ENCODE measurements at places on chromosomes 11 and 22.

DNA sequence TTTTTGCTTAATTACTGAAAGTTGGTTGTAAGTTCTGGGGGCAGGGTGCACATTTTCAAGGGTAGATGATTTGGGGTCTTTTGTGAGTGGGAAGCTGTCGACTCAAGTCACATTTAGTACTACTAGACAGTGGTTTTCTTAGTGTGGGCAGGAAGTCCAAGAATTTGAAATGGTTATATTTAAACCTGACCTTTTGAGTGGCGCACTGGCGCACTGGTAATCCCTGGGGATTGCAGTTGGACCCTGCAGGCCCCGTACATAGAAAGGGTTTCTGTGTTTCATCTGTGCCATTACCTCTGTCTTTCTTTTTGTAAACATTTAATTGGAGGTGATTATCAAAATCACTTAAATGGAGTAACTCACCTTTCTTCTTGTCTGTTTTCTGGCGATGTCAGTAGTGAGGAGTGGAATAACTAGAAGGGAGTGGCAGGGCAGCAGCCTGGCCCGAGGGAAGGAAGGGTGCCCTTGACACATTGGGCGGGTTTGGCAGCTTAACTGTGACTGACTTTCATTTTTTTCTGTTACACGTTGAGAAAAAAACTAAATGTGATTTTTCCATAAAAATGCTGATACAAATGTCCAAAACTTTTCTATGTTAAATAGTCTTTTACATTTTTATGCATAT lies 101.8 kb upstream of the GAL start:
- no peak for DNase-seq

DNA sequence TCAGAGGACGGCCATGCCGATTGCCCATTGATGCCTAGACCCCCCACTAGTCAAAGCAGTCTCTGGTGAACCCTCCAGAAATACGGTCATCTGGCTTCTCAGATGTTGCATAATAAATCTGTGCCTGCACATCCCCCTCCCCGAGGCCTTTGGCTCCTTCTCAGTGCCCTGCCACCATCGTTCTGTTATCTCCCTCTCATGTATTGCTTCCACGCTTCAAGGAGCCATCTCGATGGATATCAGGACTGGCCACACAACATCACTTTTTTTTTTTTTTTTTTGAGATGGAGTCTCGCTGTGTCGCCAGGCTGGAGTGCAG lies 1.6 kb upstream of the RRP7A start:
- DNase-seq: no peak

DNA sequence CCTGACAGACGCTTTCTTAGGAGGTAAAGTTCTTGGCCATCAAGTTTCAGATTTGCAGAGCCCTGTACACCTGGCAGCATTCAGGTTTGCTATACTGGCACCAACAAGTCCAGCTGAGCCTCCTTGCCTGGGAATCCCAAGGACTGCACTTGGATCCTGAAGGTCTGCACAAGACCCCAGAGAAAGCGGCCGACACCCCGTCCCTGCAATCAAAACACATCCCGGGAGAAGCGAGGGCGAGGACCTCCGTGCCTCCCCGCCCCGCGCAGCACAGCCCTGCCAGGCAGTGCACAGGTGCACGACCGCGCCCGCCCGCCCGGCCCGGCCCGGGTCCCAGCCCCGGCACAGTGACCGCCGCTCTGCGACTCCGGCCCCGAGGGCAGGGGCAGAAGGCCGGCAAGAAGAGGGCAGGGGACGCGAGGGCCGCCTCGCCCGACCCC lies 559 bp downstream of the MRTFA start:
- no peak for DNase-seq

- no peak for DNase-seq
Observed at GRCh38 chr11:10080138-10080537, 213.9 kb downstream of the SBF2 start.

DNA sequence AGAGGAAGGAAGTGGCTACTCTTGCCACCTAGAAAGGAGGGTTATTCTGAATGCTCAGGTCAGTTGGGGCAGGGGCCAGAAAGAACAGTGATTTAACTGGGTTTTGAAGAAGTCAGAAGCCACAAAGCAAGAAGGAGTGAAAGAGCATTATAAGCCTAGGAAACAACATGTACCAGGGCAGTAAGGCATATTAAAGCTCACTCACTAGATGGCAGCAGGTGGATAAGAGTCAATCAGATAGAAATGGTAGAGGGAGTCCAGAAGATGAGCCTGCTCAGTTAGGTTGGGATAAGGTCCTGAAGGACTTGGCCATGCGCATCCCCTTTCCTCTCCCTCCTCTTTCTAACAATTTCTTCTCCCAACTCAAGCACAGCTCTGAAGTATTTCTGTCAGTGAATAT lies 22.0 kb upstream of the PATE1 start:
- no peak for DNase-seq

- DNase-seq: no peak
Observed at GRCh38 chr11:15091625-15092024, 18.2 kb downstream of the CALCB start.

DNA sequence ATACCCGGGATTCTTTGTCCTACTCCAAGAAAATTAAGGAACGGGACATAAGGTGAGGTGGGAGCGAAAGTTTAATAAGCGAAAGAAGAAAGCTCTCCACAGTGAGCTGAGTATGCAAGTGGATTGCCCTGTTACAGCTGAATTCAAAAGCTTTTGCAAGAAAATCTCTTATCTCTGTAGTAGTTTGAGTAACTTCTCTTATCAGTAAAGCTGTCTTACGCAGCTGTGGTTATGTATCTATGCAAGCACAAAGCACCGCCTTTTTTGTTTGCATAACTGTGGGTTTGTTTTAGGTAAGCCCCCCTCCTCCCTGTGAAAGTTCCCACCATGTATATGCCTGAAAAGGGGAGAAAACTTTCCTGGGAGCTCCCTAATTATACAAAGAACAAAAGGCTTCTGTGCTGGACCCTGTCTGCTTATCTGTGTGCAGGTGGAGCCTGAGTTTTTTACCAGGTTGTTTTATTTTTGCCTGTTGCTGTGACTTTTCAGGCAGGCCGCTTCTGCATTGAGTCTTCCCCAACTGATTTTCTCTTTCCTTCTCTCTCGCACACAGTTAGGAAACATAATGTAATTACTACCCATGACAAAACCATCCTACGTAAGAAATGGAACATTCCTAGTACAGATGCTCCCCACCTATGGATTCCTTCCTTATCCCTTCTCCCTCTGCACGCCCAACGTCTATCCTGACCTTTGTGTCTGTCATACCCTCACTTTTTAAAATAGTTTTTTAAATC lies 837 bp upstream of the PLAAT5 start:
- DNase-seq: no peak

DNA sequence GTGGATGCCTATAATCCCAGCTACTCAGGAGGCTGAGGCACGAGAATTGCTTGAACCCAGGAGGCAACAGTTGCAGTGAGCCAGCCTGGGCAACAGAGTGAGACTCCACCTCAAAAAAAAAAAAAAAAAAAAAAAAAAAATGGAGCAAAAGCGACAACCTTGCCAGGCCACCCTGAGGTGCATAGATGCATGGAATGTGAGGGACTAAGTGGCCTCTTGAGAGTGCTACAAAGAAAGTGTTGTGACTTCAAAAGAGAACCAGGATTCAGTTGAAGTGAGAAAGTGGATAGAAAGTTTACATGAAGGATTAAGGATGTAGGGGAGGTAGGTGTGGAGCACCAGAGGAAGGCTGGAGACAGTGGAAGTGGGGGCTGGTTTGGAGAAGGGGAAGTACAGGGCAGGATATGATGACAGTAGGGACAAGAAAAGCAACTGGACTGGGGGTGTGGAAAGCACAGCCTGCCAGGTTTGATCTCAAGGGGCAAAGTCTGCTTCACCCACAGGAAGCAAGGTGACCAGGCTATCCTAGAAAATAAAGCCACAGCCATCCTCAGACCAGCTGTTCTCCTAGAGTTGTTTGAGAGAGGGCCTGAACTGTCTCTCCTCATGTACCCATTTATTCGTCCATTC lies 36.0 kb upstream of the OLFML1 start:
- DNase-seq: no peak

DNA sequence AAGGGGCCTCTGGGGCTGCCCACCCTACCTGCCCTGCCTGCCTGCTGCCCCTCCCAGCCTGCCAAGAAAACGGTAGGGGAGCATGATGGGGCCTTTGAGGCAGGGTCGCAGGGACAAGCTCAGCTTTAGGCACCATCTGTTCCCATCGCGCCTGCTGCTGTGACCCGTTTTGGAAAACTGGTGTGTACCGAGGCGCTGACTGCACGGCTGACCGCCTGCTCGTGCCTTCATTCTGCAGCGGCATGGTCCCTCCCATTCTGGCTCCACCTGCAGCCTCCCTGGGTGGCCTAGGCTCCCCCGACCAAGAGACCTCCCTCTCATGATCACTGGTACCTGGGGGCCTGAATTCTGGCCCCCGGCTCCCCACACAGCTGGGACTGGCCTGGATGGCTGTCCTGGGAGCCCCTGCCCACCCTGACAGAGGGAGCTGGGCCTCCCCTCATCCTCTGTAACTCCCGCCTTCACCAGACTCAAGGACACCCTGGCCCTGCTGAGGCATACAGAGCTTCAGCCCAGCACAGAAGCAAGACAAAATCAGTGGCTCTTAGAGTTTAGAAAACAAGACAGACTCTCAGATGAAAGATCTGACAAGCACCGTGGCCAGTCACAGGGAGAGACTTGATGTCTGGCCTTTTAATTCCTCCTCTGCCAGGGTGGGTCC lies 6.5 kb upstream of the MYRF start:
- no peak for DNase-seq

GRCh38 chr22:45587638-45588505 lies 83.8 kb upstream of the ATXN10 start:
- no peak for DNase-seq

DNA sequence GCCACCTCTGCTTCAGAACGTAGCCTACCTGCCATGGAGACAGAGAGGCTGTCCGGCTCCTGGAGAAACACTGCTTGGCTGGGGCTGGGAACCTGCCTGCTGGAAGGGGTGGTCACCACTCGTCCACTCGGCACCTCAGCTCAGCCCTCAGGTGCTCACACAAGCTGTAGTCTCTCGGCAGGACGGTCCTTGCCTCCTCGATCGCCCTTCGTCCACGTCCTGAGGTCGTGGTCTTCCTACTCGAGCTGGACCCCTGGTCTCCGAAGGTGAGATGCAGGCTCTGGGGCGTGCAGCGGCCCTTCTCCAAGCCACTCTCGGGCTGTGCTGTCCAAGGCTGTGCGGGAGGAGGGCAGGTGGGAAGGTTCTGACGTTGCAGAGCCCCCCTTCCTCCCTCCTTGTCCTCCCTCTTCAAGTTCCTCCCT lies at the start of gene TBX10:
Gene TBX10, minus strand, starts transcription at position 326 of the 422 bp plus-strand sequence. Its CDS starts 291 bp downstream, at position 35.
- DNase-seq: no peak

DNA sequence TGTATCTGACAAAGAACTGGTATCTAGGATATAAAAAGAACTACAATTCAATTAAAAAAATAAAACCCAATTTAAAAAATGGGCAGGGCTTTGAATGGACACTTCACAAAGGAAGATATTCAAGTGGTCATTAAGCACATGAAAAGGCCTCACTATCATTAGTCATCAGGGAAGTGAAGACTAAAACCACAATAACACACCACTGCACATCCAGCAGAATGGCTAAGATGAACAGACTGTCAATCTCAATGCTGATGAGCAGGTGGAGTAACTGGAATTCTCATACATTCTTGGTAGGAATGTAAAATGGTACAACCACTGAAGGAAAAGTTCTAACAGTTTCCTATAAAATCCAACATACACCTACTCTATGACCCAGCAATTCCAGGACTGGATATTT lies 8.9 kb downstream of the HPS4 start:
- DNase-seq: no peak

DNA sequence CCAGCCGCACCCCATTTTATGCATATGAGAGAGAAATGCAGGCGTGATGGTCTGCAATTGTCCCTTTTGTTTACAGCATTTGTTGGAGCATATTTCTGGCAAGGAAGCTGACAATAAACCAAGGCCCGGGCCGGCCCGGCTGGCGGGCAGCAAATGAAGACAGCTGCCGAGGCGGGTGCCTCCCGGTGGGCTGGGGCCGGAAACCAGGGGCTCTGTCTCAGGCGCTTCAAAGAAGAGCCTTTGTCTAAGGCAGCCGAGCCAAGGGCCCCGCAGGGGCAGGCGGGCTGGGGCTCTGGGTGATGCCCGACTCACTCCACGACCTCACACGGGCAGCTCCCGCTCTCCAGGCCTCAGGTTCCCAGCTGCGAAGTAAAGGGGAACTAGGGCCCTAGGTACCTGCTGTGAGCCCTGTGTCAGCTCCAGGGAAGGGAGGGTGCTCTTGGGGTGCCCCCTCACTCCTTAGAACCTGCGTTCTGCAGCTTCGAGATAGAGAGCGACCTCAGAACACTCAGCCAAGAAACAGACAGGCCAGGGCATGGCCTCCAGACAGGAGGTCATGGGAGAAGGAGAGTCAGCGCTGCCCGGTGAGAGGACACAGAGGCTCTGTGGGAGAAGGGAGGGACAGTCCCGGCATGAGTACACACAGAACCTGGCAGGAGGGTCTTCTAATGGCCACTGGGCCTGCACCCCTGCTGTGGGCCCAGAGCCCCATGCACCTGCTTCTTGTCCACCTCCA lies 2.4 kb downstream of the LINC01488 start:
- DNase-seq: no peak

DNA sequence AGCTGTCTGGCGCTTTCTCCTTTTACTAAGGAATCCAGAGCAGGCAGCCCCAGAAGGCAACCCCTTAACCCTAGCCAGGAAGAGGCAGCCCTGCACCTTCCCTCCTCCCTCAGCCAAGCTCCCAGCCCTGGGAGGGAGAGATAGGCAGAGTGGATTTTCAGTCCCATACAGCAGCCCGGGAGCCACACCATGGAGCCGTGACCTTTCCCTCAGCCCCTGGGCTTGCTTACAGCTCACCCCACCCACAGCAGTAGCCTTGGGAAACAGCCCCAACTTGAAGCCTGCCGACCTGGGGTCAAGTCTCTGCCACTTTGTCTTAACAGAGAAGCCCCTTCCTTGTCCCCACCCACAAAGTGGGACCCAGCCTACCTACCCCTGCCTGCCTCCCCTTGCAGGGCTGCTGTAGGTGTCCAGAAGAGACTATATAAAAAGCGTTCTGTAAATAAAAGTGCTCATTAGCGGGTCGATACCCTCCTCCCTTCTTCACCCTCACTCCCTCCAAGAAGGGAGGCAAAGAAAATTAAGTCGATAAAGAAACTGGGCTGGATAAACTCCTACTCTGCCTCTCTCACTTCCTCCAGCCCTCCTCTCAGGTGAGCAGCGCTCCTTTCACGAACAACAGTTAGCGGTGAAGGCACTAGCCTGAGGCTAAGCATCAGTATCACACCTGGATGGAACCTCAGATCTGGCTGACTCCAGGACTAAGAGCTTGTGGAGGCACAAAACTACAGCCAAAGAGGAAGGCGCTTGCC lies 4.2 kb downstream of the TST start:
- DNase-seq: no peak

DNA sequence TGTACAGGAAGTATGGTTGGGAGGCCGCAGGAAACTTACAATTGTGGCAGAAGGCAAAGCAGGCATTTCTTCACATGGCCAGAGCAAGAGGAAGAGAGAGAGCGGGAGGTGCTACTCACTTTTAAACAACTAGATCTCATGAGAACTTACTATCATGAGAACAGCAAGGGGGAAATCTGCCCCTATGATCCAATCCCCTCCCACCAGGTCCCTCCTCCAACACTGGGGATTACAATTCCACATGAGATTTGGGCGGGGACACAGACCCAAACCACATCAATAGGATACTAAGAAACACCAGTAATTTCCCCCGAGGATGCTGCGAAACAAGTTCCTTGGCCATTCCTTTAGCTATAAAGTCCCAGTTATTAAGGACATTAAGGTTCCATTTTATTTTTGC lies 94.1 kb upstream of the SC5D start:
- no peak for DNase-seq

Data from esophagus squamous epithelium (tissue), 5 donors.